GOT3 (cell line): ENCODE measurements at places on chromosomes 6 and 20.

GRCh38 chr6:10837009-10837621 lies 1.2 kb downstream of the MAK start:
- DNase-seq, result no peak

DNA sequence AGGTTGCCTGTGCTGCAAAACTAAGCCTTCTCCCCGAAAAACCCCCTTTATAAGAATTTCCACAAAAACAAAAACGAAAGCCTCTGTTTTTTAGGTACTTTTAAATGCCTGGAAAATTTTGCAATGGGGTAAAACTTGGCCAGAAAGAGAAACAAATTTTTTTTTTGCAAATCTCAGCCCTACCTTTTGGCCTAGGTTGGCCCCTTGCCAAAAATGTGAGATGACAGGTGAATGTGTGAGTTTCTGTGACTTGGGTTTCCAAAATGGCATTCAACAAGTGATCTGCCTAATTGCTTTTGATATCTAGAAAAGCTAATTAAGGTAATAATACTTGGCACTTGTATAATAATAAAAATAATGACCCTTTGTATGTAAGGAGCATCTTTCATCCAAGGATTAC lies 48.4 kb downstream of the MAFB start:
- no peak for DNase-seq

DNA sequence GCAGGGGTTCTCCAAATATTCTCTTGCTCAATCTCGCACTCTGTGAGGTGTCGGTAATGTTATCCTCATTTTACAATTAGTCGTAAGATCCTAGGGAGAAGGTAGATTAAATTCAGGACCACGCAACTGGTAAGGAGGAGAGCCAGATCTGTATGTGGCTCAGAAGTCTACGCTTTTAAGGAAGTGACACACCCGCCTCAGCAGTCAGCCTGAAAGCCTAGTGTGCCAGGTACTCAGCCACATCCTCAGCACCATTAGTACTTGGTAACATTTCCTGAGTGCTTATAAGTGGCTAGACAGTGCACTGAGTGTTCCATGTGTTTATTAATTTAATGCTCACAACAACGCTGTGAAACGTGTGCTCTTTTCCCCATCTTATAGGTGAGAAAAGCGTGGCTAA lies 63.7 kb downstream of the DHX35 start:
- no peak for DNase-seq

- DNase-seq, result no peak
Observed at GRCh38 chr6:10403385-10404106, 11.3 kb downstream of the TFAP2A start.

- no peak for DNase-seq
Observed at GRCh38 chr6:50681213-50681824, 32.0 kb upstream of the TFAP2D start.

GRCh38 chr20:58647796-58648501 lies 3.1 kb upstream of the STX16 start:
- DNase-seq, result no peak

DNA sequence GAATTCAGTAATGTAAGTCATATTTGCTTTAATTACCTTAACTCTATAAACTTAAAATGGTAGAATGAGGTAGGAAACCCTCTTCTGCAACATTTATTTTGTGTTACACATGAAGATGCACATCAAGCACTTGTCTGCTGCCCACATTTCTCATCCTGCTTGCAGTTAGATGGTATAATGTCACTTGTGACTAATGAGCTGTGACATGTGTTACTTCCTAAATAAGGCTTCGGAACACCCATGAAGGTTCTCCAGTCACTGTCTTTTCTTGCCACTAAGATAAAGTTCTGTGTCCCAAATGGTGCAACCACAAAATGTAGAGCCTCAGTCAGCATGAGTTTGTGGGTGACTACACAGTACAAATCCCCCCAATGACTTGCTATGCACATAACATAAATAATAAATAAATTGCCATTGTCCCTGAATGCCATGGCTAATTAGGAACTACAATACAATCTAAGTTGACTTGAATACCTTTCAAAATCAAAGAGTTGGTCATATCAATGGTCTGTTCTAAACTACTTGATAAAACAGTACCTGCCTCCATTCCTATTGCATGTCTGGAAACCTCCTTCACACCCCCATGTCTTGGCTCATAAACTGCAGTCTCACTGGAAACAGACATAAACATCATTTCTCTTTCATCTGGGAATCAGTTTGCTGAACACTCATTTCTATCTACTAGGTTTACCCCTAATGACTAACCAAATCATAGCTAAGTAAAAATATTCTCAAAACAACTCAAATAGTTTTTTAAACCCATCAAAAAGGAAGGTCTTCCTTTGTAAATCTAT lies 157.2 kb downstream of the PTPRK start:
- DNase-seq, result no peak

- no peak for DNase-seq
Observed at GRCh38 chr6:40854592-40854991, 184.4 kb downstream of the UNC5CL start.

DNA sequence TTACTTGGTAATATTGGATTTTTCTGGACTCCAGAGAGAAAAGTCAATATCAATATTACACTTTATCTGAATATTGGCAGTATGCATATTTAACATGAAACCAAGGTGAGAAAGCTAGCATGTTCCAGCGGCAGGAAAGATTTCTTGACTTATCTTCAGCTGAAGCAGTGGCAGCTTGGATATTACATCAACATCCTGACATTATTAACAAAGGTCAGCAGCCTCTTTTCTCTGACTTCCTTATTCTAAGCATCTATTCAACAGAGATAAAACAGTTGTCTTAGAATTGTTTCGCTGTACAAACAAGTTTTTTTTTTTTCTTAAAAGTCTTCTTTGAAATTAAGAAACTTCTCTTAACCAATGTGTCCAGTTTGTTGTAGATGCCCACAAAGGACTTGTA lies 11.8 kb downstream of the DCBLD1 start:
- DNase-seq, result no peak

- no peak for DNase-seq
Observed at GRCh38 chr6:83758533-83758932, 49.6 kb upstream of the SNAP91 start.

- DNase-seq, result no peak
Observed at GRCh38 chr20:53943522-53944291, 126.7 kb downstream of the BCAS1 start.

GRCh38 chr6:52335576-52335975 lies 26.4 kb upstream of the PAQR8 start:
- no peak for DNase-seq

DNA sequence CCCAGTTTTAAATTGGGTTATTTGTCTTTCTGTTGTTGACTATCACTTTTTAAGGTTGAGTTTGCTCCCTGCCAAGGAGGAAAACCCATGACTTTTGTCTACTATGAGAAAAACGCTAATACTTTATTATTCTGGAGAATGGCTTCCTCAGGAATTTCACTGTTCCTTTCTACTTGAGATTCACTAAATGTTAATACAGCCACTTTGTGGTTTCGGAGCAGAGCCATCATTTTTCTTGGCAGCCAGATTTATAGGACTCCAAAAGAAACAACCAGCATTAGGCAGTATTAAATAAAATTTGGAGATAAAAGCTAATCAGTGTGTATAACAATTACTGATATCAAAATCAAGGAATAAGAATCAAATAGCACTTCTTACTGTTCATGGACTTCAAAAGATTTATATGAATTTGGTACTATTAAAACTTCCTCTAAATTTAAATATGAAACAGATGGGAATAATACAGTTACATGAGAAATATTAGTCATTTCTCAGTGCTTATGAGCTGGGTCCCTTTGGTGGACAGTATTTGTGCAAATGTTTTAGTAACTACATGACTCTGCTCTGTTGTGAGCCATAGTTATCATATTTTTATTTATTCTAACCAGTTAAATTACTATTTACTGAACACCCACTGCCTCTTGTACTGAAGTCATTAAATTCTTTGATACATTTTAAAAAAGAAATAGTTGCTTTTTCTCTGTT lies 64.1 kb upstream of the FBXO30 start:
- DNase-seq, result no peak

DNA sequence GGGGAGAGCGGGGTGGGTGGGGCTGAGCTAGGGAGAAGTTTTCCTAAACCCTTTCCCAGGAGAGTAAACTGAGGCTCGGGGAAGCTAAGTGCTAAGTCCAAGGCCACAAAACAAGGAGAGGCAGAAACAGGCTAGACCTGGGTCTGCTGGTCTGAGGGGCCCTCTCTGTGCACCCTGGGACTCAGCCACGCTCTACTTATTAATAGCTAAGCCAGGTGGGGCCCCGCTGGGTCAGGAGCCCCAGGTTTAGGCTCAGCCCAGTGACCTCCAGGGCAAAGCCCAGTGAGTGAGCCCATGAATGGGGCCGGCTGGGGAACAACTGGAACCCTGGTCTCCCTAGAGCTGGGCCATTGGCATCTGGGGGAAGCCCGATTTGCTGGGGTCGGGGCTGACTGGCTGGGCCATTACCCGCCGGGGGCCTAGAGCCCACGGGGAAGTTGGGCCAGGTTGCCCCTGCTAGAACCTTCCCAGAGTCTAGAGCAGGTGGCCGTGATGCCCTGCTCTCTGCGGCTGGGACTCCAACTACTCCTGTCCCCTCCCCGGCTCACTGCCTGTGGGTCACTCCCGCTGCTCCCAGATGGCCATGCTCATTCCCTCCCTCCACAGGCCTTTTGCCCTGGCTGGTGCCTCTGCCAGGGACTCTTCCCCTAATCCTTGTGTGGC lies 24.1 kb upstream of the NOL4L start:
- no peak for DNase-seq

GRCh38 chr20:18056174-18057100 lies 1.3 kb downstream of the OVOL2 start:
- DNase-seq, result no peak

DNA sequence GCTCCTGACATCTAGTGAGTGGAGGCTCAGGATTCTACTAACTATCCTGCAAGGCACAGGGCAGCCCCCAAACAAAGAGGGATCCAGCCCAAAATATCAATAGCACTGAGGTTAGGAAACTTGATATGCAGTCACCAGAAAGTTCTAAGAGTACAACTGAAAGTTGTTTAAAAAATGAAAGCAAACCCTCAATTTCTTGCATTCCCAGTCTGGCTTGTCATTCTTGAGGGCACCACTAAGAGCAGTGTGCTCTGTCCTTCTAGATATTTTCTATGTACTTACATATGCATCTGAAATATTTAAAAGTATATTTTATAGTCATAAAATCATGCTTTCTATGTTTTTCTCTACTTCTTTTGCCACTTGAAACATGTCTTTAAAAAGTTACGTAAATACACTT lies 35.9 kb downstream of the CST8 start:
- no peak for DNase-seq

- no peak for DNase-seq
Observed at GRCh38 chr6:17473554-17473953, 80.2 kb downstream of the CAP2 start.

- DNase-seq, result no peak
Observed at GRCh38 chr6:88705601-88706000, 257.8 kb downstream of the RNGTT start.

DNA sequence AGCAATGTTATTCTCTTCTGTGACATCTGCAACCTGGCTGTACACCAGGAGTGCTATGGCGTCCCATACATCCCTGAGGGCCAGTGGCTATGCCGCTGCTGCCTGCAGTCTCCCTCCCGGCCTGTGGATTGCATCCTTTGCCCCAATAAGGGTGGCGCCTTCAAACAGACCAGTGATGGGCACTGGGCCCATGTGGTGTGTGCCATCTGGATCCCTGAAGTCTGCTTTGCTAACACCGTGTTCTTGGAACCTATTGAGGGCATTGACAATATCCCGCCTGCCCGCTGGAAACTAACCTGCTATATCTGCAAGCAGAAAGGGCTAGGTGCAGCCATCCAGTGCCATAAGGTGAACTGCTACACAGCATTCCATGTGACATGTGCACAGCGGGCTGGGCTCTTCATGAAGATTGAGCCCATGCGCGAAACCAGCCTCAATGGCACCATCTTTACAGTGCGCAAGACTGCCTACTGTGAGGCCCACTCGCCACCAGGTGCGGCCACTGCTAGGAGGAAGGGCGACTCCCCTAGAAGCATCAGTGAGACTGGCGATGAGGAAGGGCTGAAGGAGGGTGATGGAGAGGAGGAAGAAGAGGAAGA lies 4.6 kb downstream of the BRPF3 start:
- no peak for DNase-seq

DNA sequence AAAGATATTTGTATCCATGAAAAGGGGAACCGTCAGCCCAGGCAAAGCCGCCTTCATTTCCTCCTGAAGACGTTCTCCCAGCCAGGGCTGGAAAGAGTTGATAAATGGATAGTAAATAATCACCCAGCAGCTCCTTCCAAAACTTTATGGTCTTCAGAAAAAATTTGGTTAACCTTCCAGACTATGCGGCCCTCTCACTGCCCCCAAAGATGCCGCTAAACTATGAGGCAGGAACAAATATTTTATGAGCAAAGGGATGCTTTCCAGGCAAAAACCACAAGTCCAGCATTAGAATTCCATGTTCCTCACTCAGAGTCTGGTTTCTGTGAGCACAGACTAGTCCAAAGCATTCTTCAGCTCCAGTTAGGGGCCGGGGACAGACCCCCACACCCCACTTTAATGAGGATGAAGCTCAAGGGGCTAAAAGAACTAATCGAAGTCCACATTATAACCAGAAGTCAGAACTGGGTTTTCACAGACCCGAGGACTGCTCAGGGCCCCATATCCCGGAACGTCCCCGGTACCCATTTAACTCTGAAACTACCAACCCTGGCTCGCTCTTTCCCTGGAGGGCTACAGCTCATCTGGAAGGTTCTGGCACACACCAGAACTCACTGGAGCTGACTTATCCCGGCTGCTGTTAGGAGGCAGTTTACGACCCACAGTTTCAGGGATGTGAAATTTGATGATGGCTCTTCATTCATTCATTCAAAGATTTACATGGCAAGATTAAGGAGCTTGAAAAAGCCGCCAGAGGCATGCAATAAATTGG lies 29.4 kb downstream of the BMP7 start:
- DNase-seq, result no peak

DNA sequence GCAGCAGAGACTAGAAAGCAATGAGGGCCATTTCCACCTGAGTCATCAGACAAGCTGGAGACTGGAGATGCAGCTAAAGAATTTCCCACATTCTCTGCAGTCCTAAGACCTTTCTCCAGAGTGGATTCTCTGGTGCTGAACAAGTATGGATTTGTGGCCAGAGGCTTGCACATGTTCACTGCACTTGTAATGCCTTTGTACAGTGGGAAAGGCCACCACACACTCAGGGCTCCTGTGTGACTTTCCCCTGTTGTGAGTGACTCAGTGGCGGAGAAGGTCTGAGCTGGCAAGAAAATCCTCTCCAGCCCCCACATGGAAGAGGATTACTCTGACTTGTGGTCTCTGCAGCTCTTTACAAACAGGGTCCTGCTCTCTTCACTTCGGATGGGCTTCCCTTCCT lies 192.3 kb downstream of the C6orf118 start:
- DNase-seq, result no peak

- DNase-seq, result no peak
Observed at GRCh38 chr6:42808492-42809483, 26.9 kb downstream of the BICRAL start.

GRCh38 chr20:19683188-19683587 lies 74.9 kb upstream of the RIN2 start:
- no peak for DNase-seq

GRCh38 chr6:26358511-26358981 lies 6.5 kb upstream of the BTN3A2 start:
- DNase-seq, result no peak
